Suppressor macrophage treated with lipopolysaccharide for 4 hours (primary cell): ENCODE measurements at places on chromosomes 5 and 9.

- DNase-seq: no peak
These were observed 27.3 kb downstream of the IER5L start for GRCh38 chr9:129150672-129151211.

DNA sequence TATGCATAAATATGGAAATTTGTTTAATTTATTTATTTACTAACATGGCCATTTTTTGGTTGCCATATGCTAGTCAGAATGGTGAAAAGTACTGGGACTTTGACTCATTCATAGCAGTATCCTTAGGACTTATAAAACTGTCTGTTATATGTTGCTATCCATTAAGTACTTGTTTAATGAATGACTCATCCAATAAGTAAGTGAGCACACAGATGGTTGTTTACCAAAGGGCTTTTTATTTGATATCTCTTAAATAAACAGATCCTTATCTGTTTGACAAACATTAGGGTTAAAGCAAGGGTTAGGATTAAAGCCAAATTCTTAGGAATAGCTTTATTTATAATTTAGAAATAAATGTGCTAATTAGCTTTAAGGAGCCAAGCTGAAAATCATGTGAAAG, 183.4 kb downstream of the FBXO4 start:
- no peak for DNase-seq

DNA sequence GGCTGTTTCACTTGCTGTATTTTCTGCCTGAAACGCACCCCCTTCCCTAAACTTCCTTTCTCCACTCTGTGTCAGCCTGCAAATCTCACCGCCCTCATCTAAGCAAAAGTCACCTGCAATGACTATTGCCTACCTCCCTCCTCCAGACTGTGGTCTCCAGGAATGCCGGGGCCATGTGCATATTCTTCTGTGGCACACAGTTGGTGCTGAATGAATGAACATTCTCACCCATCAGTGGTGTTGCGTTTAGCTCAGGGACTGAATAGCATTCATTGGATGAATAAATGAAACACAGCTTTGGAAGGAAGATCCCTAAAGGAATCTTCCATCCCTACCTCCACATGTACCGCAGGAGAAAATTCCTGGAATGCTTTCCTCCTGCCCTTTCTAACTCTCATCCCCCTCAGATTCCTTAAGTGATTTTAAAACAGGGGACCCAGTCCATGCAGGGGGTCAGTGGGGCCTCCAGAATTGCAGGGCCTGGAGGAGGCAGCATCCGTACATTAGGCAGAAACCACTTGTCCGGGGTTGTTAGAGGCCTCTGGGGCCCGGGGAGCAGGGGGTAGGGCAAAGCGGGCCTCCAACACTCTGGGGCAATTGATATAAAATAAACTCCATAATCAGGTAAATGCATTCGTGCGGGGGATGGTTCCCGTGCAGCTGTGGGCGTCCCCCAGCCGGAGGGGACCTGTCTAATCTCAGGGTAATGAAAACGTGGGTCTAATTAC, 28.3 kb upstream of the PTGS1 start:
- no peak for DNase-seq

DNA sequence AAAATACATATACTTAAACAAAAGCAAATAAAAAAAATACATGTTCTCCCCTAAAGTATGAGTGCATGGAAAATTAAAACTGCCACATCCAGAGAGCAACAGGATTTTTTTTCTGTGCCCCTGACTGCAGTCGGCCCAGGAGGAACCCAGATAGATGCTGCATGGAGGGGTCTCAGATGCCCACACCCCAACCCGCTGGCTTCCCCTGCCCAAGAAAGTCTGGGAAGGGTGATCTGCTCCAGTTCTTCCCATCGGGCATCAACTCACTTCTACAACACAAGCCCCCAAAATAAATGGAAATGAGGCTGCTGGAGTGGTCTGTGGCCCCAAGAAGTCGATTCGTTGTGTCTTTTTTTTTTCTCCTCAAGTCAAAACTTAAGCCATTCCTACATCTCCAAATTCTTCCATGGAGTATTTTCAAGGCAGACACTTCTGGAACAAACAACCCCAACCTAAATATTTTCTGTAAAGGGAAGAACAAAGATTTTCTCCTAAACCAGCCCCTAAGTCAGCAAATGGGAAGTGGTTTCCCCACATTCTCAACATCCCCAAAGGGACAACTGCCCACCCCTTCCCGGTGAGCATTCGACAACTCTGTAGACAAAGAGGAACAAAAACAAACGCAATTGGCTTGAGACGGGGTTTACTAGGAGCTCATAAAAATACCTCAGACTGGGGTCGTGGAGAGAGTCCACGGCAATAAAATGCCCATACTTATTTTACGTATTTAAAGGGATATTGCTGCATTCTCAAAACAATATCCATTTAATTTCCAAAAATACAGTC, 46.7 kb downstream of the ROR2 start:
- DNase-seq: peak; percentile 65
